ENCODE measurements at places on chromosomes 7 and 10. TPM values are rescaled to one million over a fixed set of nuclear protein-coding genes. Genes with fewer than 3 reads are reported as not detected.

Gene CFAP46
- 1.0 TPM for total RNA-seq

GRCh38 chr10:73750819-73751218 is 6.6 kb downstream of the SEC24C start:
- DNase-seq: no peak

- no peak for DNase-seq
Measured at GRCh38 chr7:120955577-120956149, 5.1 kb downstream of the ING3 start.

GRCh38 chr7:159012353-159013069 is 132.2 kb downstream of the VIPR2 start:
- DNase-seq: no peak

DNA sequence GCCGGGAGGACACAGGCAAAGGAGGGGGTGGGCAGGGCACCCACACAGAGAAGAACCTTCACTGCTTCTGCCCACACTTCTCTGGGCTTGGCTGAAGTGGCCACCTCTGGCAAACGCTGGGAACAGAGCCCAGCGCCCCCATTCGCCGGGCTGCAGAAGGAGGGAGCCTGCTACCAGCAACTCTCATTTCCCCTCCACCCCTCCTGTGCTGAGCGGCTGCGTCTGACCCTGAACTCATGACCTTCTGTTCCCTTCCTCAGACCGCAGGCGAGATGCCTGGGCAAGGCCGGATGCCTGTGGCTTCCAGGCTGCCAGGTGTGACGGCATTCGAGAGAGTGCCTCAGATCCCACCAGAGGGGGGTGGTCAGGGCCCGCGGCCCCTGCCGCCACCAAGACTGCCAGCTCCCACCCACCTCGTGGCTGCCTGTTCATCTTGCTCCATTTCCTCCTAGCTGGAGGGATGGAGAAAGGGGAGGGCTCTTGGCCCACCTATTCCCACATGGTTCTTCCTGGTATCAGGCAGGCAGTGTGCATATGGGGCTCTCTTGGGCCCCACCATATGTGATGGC is 19.8 kb downstream of the DNAJB12 start:
- DNase-seq: no peak

- DNase-seq: no peak
Measured at GRCh38 chr7:127258111-127258510, 5.4 kb upstream of the GRM8 start.

- DNase-seq: no peak
Measured at GRCh38 chr7:84578825-84579224, 384.2 kb upstream of the SEMA3A start.

Gene DGKI
- 0.84 TPM for total RNA-seq

Gene PLCE1
- 10.7 TPM for total RNA-seq

GRCh38 chr7:117084286-117084685 is 131.0 kb downstream of the ST7 start:
- DNase-seq: no peak

DNA sequence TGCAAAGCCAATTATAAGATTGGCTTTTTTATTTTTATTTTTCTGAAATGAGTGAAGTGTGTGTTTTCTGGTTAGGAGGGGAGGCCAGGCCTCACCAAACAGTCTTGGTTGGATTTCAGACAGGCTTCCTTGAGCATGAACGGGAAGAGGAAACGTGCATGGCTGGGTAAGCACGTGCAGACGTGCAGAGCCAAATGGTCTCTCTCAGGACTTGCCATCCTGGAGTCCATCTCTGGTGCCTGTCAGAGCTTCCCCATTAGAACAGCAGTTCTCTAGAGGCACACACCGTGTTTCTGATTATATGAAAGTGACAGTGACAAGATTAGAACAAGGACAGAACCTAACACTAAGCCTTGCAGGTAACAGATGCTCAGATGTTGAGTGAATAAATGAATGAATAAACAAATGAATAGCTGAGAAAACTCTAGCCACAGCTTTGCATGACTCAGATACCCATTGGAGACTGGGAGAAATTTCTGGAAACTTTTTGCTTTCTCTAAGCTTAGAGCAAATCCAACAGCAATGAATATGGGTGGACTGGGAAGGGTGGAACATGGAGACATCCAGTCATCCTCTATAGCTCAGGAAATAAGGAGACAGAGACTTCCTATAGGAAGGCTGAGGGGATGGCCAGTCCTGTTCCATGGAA is 11.8 kb upstream of the CALD1 start:
- DNase-seq: no peak

Gene LRWD1
- total RNA-seq: 25.3 TPM

GRCh38 chr10:127649642-127650041 is 87.3 kb upstream of the FOXI2 start:
- DNase-seq: no peak

- DNase-seq: no peak
Measured at GRCh38 chr7:7175075-7175695, 7.2 kb upstream of the C1GALT1 start.

- DNase-seq: no peak
Measured at GRCh38 chr10:60564475-60564874, 174.8 kb upstream of the ANK3 start.

Gene ERVW-1
- 0.51 TPM for total RNA-seq

GRCh38 chr7:14806891-14807290 is 95.7 kb downstream of the DGKB start:
- no peak for DNase-seq

Gene STK31
- 38.9 TPM for total RNA-seq

DNA sequence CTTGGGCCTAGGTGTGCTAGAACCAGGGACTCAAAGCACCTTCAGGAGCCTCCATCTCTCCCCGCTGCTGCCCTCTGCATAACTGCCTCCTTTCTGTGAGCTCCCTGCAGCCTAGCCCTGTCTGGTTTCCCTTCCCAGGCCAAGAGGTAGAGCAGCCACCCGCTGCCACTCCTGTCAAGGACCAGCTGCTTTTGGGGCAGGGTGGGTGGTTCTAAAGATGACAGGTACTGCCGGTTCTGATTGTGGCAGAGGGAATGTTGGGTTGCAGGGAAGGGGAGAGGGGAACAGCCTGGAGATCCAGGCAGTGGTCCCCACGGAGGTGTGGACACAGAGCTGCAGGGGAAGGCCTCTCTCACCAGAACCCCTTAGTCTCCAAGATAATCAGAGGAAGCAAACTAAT is 3.7 kb upstream of the FLNC start:
- DNase-seq: no peak

GRCh38 chr10:76160446-76161300 is 729.2 kb downstream of the LRMDA start:
- DNase-seq: no peak

DNA sequence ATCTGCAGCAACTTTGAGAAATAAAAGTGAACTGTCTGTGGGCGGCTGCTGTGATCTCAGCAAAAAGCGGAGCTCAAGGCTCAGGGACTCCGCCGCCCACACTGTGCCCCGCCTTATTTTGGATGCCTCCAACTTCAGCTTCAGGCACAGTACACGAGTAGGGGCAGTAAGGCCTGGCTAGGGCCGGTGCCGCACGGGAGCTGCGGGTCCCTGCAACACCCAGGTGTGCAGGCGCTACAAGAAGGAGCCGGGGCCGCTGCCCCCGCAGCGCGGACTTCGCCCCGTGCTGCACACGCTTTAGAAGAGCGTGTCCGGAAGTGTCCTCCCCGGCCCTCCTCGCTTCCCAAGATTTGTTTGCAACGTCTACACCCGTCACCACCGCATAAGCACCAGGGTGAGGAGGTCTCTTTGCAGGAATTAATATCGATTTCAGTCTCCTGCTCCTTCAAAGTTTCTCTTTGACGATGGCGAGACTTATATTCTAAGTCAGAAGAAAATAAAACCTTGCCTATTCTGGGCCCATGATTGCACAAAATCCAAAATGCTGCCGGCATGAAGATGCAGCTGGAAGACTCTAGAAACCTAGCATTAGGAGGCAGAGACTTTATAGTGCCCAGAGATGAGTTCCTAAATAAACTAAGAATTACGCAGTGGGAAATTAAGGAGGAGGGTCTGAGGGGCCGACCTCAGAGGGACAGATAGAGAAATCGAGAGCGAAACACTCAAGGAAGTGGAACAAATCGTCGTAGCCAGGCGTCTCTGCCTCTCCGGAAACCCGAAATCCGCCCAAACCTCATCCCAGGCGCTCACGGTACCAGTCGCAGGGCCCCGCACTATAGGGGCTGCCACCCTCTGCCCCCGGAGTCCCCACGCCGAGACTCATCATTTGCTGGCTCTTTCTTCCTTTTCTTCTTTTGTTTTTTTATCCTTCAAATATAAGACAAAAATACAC is 6.4 kb downstream of the VAX1 start:
- DNase-seq: no peak

Gene HTRA1
- total RNA-seq: 0.70 TPM

Gene CLDN4
- total RNA-seq: 249 TPM

Gene PMS2
- 22.6 TPM for total RNA-seq

DNA sequence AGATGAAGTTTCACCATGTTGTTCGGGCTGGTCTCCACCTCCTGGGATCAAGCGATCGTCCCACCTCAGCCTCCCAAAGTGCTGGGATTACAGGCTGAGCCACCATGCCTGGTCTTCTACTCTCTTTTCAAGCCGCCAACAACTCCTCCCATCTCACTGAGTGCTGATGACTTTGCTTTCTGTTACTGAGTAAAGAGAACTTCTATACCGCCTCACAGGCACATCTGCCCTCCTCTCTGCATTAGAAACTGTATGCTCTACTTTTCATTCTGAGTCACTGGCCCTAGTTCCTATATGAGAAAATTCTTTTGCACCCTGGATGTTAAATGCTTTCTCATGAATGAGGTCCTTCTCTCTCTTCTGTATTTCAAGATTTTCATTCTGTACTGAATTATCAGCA is 2.2 kb upstream of the ZNF239 start:
- no peak for DNase-seq

Gene CTAGE4
- not detected for total RNA-seq

Gene PHYHIPL
- total RNA-seq: 48.1 TPM

Gene ASB10
- not detected for total RNA-seq

- DNase-seq: no peak
Measured at GRCh38 chr10:103659674-103660363, 166.3 kb downstream of the NEURL1 start.

Gene OPN4
- total RNA-seq: not detected

Gene COL28A1
- 7.3 TPM for total RNA-seq

DNA sequence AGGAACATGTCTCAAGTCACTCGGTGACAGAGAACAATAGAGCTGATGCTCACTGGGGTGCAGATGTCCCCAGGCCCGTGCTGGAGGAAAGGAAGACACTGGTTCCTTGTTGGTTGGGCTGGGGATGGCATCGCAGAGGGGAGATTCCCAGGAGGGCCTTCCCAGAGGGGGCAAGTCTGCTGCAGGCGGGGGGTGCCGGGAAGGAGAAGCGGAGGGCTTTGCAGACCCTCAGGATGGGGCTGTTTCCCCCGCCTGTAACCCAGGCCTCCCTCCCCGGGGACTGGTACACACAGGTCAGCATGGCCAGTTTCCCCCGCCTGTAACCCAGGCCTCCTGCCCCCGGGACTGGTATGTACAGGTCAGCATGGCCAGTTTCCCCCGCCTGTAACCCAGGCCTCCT is 283.8 kb downstream of the DNAJB6 start:
- no peak for DNase-seq

DNA sequence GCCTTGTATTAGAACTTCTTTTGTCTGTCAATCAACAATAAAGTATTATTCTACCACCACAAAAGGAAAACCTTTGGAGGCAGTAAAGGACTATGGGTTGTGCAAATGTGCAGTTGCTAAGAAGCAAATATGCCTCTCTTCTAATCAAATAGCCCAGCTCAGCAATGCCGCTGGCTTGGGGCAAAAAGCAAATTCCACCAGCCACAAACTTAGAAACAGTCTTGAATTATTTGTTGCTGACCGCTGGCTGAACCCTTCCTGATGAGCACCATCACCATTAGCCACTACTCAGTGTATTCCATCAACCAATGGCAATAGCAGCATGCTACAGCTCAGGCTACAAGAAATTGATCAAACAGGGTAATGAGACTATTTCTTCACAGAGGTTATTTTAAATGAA is 51.0 kb downstream of the SKAP2 start:
- peak; percentile 35 for DNase-seq

Gene NUB1
- total RNA-seq: 54.6 TPM

Gene UCMA
- not detected for total RNA-seq

DNA sequence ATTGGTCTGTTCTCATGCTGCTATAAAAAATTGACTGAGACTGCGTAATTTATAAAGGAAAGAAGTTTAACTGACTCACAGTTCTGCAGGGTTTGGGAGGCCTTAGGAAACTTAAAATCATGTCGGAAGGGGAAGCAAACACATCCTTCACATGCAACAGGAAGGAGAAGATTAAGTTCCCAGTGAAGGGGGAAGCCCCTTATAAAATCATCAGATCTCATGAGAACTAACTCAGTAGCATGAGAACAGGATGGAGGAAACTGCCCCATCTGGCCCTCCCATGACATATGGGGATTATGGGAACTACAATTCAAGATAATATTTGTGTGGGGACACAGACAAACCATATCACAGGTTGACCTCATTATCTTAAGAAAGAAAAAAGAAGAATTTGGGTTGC is 134.5 kb downstream of the PPP1R3A start:
- DNase-seq: no peak

GRCh38 chr10:75062506-75063299 is 48.8 kb upstream of the SAMD8 start:
- no peak for DNase-seq

- no peak for DNase-seq
Measured at GRCh38 chr10:8272794-8273425, 218.4 kb downstream of the GATA3 start.

GRCh38 chr10:78563314-78563713 is 505.5 kb upstream of the ZMIZ1 start:
- DNase-seq: no peak

- no peak for DNase-seq
Measured at GRCh38 chr10:30591249-30591670, 38.3 kb downstream of the LYZL2 start.

Gene GPR158
- total RNA-seq: 0.05 TPM

Gene NAT16
- 0.19 TPM for total RNA-seq
